Stimulated activated CD8-positive, alpha-beta memory T cell treated with anti-CD3 and anti-CD28 coated beads, Interleukin-2, amount 100 ng/mL, for 1 hour (primary cell): ENCODE measurements at places on chromosomes 2 and 18.
A peak's percentile ranks its signal among the peaks of the same experiment; 100 is the strongest.

- no peak for DNase-seq
Observed at GRCh38 chr2:68907920-68908253, 36.7 kb upstream of the BMP10 start.

DNA sequence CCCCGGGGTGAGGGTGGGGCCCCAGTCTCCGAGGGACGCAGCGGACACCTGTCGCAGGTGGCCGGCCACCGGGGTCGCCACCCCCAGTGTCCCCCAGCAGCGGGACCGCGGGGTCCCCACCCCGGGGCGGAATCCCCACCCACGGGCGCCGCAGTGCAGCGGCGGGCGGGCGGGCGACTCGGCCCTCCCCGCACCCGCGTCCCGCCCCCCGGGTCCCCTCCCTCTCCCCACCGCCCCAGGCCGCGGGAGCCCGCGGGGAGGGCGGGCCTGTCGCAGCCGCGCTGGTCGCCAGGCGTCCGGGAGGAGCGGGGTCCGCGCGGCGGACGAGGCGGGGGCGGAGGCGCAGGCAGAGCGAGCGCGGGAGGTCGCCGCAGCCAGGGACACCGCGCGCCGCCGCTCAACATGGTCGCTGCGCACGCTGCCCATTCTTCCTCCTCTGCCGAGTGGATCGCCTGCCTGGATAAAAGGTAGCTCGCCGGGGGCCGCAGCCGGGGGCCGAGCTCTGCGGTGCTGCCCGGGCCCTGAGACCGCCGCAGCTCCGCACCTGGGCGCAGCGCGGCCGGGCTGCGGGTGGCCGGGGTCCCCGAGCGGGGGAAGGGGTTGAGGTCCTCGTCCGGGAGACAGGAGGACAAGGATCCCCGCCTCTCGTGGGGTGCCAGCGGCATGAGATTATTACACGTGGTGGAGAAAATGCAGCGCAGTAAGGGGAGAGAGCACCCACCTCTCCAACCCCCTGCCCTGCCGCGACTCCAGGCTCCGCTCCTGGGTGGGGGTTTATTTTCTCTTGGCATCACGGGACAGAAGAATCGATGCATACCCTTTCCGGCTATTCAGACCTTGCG lies at the start of gene RAPGEF4:
Gene RAPGEF4 (plus strand): TSS at position 264 of the 842 bp plus-strand sequence. CDS start 139 bp downstream, at position 403.
- DNase-seq, result no peak

DNA sequence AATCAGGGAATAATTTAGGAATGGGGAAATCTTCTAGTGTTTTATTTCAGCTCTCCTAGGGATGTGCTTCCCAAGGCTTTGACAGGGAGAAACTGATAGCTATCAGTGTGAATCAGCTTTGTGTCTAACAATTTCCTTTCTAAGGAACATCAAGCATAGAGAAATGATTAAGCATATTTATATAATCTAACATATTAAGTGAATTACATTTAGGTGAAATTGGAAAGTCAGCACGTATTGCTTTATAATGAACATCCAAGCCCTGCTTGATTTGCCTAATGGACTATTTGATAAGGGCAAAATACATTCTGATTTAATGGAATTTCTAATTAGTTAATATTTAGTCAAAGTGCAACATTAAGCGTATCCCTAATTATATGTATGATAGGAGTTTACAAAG lies 19.5 kb upstream of the TSPYL6 start:
- DNase-seq, result no peak

DNA sequence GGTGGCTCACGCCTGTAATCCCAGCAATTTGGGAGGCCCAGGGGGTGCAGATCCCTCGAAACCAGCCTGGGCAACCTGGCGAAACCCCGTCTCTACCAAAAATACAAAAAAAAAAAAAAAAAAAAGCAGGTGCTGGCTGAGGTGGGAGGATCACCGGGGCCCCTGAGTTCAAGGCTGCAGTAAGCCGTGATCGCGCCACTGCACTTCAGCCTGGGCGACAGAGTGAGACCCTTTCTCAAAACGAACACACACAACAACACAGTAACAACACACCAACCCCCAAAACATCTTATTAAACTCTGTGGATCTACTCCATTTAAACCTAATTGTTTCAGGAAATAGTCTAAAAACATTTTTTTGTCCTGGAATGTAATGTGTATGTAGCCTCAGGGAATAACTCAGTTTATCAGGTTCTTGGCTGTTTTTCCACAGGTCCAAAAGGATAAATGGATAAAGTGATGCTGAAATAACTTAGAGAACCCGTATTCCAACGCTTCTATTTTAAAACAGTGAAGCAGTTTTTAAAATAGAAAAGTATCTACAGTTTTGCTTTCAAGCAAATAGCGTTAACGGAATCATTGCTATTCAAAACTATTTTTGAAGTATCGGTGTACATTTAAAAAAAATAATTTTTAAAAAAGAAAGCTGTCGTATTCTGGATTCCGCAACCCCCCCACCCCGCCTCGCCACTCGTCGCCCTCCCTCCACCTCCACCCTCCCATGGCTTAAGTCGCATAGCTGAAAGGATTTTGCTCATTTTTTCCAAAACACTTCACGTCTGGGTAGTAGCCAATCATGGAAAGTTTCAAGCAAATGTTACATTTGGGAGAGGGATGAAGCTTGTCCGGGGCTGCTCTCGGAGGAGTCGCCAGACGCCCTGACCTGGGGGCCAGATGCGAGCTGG lies 895 bp upstream of the GLS start:
- peak; percentile 31 for DNase-seq

DNA sequence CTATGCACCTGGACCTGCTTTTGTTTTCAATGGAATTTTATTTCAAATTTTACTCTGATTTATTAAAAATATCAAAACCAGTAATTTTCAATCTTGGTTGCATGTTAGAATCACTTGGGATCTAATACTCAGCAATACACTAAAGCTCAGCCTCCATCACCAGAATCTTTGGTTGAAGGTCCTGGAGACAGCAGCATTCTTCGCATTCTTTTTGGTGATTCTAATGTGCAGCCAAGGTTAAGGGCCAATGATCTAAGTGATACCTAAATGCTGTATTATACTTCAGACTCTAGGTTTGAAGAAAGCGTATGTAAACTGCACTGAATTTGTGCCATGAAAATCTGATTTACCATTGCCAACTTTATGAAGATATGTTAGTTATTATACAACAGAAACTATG lies 493.1 kb downstream of the XIRP2 start:
- DNase-seq, result no peak

DNA sequence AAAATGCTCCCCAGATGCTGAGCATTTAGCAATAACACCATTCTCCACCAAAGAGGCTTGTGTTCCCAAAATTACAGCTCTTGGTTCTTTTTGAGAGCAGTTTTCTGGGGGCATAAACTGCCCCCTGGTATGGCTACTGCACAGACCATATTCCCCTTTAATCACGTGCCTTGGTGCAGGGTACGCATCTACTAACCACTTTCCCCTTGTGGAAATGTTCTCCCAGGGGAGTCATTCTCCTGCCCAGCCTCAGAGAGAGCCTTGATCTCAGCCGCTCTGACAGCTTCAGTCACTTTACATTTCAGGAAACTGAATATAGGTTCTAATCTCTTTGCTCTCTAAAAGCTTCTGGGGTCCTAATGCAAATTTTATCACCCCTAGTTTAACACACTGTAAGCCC lies 44.7 kb upstream of the EML6 start:
- DNase-seq, result no peak

- DNase-seq, result no peak
Observed at GRCh38 chr2:96945014-96945413, 41.4 kb downstream of the FAM178B start.

DNA sequence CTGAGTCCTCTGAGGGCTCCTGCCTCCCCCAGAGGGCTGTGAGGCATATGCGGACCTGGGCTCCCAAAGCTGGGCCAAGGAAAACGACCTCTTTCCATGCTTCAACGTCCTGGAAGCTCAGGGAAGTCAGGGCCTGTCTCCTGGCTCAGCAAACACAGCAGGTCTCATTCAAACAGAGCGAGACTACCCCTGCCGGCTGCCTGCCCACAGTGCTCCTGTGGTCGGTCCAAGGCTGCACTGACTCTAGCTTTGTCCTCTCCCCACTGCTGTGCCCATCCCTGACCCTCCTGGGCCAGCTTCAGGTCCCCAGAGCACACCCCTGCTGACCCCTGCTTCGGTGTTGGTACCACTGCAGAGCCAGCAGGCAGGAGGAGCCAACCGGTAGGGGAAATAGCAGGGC lies 79.6 kb downstream of the PDCL3 start:
- no peak for DNase-seq

GRCh38 chr2:170823898-170824215 lies 7.2 kb downstream of the GAD1 start:
- no peak for DNase-seq

DNA sequence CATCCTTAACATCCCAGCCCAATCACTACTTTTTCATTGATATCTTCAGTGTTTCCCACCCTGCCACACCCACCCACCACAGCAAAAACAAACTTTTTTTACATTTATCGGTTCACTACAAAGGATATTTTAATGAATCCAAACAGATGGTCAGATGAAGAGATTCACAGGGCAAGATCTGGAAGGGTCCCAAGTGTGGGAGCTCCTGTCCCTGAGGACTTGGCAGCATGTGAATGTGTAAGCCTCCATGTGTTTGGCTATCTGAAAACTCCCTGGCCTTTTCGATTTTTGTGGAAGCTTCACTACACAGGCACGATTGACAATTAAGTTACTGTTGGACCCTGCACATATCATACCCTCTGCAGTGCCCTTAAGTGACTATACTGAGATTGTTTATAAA lies 48.1 kb upstream of the CRIM1 start:
- DNase-seq, result no peak

DNA sequence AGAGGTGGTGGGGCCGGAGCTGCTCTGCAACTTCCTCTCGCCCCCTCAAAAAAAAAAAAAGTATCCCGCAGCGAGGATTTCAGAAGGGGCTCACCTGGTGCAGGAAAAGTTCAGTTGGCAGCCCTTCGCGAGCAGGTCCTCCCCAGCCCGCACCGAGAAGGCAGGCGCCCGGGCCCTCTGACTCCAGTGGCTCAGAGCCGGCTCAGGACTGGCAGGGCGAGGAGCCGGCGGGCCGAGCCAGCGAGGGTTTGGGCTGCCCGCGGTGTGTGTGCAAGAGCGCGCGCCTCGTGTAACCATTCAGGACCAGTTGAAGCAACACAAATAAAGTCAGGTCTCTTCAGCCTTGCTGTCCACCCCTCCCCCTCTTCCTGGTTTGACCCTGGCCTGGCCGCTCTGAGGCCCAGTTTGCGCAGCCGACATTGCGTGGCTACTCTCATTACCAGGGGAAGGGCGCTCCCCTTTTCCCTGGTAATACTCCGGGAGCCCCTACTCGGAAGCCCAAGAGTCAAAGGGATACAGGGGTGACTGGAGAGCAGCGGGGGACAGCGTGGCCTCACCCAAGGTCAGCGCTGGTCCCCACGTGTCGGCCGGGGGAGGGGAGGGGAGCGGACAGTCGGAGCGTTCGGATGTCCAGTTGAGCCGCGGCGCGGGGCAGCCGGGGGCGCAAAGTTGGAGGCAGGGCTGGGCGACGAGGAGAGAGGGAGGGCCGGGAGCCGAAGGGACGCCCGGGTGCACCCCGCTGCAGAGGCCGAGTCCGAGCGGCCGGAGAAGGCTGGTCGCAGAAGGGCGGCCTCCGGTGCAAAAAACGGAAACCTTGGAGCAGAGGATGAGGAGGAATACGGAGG lies 12.3 kb downstream of the EN1 start:
- DNase-seq, result no peak

DNA sequence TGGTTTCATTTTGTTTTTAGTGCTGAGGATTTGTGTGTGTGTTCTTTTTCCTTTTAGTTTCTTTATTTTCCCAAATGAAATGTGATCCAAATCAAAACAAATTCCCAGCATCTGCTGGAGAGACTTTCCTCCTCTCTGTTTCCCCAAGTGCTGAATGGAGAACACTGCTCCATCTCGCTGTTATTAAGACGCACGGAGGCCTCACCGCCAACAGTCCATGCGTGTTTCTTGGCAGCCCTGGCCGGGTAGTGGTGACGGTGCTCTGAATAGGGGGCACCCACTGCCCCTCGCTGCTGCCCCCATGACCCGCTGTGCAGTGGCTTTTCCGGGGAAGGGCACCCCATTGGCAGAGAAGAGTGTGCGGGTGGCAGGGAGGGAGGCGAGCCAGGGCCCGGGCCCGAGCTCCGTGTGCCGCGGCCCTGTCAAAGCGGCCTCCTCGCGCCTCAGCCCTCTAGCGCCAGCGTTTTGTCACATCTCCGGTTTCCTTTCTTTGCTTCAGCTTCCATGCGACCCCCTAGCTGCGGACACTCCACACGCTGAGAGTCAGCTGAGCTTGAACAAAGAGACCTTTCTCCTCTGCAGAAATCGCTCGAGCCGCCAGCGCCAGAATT lies 473.7 kb upstream of the SALL3 start:
- no peak for DNase-seq

DNA sequence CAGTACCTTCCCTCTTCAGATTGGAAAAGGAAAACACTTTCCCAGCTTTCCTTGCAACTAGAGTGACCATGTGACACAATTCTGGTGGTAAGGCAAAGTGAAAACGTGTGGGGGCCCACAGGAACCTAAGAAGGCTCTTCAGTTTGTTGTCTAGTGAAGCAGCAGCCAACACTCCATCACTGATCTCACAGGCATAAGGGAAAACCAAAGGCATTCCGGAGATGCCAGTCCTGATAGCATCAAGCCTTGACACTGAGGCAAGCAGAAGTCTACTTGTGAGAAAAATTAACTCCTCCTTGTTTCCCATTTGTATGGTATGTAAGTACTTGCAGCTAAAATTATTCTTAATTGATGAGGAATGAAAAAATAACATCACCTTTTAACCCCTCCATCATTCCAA lies 88.3 kb downstream of the ETAA1 start:
- no peak for DNase-seq

DNA sequence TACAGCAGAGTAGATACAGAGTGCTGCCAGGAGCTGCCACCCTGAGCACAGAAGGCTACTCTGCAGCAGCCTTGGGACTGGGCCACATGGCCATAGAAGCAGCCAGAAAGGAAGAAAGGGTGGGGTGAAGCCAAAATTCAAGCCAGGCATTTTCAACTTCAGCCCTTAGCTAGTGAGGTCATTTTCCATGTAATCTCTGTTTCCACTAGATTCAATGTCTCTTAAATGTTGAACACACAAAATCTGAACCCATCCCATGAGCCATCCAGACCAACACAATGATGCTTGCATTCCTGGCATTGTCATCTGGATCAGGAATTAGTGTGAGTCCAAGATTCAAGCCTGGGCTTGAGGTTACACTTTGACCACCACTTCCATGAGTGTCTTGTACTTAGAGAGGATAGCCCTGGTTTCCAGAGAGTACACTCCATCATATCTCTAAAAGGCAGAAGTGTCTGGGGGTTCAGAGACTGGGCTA lies 243.6 kb downstream of the OSR1 start:
- no peak for DNase-seq
